ENCODE measurements at places on chromosomes 5 and 9.
A peak's percentile ranks its signal among the peaks of the same experiment; 100 is the strongest.

GRCh38 chr9:6645355-6646292, at the start of gene GLDC:
GLDC (minus strand) TSS chr9:6645729; CDS start chr9:6645499, 230 bp downstream.
- DNase-seq = no peak

DNA sequence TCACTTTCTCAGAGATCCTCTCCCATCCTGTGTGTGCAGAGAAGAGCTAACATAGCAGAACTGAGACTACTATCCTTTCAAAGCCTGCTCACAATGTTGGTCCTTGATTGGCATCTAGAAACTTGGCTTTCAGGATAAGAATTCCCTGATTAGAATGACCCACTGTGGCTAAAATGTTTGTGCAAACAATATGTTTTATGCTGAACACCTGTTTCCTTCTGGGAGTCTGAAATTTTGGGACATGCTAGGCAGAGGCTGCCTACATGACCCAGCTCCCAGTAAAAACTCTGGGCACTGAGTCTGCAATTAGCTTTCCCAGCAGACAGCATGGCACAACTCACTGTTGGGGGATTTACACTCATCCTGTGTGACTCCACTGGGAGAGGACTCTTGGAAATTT, 78.9 kb downstream of the CFAP95 start:
- DNase-seq = no peak

DNA sequence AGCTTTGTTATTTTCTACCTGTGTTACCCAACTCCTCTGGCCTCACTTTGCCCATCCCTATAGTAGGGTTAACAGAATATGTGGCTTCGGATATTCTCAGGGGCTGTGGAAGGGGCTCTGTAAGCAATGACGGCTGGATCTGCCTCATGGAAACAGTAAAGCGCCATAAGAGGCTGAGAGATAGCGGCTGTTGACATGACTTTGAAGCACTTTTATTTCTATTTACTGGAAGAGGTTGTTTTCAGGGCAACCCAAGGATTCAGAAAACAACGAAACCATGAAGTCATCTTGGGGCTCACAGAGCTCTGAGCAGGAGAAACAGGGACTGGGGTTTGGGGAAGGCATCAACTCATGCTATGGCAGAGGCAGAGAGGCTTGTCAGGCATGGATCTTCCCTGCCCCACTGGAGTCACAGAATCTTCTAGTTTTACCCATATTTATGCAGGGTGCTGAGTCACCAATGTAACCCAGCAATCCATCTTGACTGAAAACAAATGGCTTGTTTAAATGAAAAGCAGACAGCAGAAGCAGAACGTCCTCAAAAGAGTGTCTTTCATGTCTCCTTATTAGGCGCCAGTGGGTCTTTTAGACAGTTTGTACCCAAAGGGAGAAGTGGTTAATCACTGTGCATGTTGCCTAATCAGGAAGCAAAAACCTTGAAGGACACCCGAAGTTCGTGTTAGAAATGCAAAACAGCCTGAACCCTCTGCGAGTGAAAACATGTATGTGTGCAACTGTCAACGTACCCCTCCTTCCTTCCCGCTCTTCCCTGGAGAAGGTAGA, 113.0 kb downstream of the COL23A1 start:
- peak; percentile 92 for DNase-seq

DNA sequence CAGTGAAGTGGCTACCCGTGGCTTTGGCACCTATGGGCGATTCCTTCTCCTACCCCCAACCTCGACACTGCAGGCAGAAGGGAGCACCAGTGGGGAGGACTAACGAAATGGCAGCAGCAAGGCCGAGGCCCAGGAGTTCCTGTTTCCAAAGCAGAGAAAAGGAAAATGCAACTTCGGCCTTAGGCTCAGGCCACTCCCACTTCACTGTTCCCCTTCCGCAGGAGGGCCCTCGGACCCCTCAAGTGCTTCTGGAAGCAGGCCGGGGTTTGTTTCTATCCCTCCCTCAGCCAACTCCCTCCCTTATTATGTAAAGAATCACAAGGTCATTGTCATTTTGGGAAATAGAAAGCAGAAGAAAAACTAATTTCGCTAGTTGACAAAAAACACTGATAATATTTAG, 36.4 kb upstream of the NKX2-5 start:
- peak; percentile 29 for DNase-seq

GRCh38 chr5:31598640-31599611, 40.0 kb upstream of the PDZD2 start:
- DNase-seq = no peak

GRCh38 chr5:158897444-158898160, 202.1 kb downstream of the EBF1 start:
- DNase-seq = no peak

GRCh38 chr9:77575785-77576184, 72.3 kb downstream of the GNA14 start:
- DNase-seq = no peak

- DNase-seq = no peak
These were observed 125.9 kb downstream of the SYK start for GRCh38 chr9:90927496-90927895.

- DNase-seq = no peak
These were observed 174.4 kb upstream of the MSX2 start for GRCh38 chr5:174550026-174550425.

DNA sequence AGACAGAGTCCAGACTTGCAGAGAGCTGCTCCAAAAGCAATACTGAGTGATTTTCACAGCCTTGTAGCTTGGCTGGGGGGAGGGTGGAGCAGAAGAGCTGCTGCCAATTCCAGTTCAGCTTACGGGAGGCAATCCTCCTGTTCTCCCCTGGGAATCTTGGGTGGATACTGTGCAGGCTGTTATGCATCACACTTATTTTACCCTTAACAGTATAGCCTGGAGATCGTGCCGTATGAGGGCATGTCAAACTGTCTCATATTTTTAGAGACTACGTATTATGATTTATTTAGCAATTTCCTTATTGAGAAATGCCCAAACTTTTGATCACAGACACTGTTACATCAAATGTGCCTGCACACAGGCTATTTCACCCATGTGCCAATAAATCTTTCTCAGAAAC, 85.2 kb downstream of the BASP1 start:
- DNase-seq = peak; percentile 57

DNA sequence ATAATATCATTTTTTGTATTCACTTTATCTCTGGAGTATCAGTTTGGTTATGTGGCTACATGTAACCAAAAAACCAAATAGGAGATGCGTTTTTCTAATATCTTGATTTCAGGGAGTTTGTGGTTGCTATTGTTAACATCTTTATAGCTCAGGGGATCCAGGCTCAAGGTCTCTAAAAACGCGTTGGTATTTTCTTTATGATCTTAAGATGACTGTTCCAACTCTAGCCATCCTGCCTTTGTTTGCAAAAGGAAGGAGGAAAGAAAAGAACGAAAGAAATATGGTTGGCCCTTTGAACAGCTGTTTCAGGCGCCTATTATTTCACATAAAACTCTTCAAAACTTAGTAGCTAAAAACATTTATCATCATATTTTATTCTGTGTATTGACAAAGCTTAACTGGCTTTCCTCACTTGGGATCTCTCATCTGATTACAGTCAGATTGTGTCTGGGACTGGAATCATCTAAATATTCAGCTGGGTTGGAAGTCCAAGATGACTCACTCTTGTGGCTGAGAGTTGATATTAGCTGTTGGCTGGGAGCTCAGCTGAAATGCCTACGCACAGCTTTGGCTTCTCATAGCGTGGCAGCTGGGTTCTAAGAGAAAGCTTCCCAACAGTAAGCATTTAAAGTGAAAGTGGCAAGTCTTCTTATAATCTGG, 60.1 kb downstream of the FAM174A start:
- no peak for DNase-seq

- DNase-seq = no peak
These were observed 285.1 kb downstream of the SH3GL2 start for GRCh38 chr9:17863924-17864323.

- peak; percentile 32 for DNase-seq
These were observed 214.3 kb downstream of the GNA14 start for GRCh38 chr9:77433675-77434445.

DNA sequence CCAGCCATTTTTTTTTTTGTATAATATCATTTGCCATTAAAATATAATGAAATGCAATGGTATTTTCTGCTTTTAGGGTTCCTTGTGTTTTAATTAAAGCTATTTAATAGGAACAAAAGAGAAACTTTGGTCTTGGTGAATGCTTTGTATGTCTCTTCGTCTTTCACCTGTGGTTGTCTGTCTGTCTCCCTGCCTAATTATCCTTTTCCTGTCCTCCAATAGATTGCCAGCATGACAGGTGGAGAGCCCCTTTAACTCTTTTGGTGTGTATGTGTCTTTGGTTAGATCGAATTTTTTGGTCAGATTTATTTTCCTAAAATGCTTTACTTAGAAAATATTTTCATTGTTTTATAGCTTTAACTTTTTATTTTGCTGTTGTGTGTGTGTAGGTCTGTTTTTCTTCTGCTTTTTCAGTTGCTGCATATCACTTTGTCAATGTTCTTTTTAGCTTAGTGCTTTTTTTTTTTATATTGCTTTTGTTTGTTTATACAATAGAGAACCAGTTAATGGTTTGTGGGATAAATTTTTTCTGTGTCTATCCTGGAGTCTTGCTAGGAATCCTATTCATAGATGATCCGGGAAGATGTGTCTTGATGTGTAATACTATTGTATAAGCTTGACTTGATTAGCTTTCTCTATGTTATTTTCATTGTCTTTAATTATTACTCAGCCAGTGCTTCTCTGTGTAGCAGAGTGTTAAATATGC, 8.6 kb downstream of the CHMP5 start:
- no peak for DNase-seq

DNA sequence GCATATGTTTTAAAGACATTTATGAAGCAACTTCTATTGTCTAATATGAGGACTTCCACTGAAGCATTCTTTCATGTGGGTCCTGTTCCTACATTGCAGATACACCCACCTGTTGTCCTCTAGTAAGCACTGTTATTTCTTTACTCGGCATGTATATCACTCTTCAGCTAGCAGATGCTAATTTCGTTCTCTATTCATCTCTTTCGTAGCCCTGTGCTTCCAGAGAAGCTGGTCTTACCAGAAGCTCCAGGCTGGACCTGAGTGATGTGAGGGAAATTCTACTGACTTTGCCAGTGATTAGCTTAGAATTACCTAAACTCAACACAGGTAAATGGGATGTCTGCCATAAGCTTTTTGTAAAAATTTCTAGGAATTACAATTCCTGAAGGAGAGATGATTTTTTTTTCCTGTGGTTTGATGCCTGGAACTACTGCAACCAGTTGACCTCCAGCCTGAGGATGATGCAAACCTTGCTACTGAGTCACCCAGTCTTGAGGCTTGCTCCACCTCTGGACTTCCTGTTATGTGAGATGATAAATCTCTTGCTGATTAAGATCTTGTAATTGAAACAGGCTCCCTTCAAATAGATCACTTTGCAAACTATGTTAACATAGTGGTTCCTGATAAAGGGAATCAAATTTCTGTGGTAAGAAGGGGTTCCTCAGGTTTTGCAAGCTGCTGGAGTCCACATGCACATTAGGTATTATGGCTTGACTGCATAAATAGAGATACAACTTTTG, 52.2 kb upstream of the SPINK5 start:
- peak; percentile 50 for DNase-seq

DNA sequence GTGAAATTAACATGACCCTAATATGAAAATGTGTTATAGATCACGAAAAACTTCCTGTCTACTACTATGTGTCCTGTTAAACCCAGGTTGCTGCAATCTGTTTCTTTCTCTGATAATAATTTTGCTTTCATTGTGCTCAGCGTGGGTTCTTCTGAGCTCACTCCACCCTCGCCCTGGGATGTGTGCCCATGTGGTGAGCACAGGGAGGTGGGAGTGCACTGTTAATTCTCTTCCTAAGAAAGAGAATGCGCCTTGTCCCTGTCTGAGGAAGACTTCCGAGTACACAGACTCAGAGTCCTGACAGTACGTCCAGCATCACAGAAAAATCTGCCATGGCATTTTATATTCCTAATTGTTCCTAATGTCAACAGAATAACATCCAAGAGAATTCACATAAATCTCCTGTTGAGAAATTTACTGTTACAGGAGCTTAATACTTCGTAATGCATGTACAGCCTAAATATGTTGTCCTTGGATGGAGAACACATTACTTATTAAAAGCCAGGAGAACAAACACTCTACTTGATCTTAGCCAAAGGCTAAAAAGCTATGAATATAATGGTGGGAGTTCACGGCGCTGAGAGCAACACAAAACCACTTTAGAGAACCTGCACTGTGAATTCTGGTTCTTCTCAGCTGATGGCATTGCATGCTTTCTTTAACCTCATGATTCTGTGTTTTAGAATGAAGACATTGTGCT, 102.6 kb downstream of the PDE4D start:
- no peak for DNase-seq

DNA sequence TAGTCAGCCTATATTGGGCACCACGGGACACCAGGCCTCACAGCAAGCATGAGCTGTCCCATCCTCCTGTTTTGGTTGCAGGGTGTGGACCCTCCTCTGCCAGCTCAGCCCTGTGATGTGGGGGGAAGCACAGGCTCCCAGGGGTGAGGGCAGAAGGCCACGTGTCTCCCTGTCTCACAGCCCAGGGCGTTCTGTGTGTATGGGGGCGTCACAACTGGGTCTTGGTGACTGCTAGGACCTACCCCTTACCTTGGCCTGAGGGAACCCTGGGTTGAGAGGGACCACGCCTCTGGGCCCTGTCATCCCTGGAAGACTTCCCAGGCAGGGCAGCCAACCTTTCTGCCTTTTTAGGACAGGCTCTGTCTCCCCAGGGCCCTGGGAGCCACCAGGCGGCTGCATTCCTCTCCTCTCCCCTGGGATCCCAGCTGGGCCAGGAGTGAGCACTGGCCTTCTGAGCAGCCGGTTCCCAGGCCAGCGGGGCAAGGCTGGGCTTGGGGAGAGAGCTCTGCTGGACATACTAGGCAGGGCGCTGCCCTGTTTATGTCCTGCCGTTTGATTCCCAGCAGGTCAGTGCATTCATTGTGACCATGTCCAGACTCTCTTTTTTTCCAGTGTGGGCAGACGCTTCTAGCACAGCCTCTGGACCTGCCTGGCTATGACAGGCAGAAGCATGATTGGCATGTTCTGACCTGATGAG, 97.4 kb downstream of the DAB2IP start:
- no peak for DNase-seq

DNA sequence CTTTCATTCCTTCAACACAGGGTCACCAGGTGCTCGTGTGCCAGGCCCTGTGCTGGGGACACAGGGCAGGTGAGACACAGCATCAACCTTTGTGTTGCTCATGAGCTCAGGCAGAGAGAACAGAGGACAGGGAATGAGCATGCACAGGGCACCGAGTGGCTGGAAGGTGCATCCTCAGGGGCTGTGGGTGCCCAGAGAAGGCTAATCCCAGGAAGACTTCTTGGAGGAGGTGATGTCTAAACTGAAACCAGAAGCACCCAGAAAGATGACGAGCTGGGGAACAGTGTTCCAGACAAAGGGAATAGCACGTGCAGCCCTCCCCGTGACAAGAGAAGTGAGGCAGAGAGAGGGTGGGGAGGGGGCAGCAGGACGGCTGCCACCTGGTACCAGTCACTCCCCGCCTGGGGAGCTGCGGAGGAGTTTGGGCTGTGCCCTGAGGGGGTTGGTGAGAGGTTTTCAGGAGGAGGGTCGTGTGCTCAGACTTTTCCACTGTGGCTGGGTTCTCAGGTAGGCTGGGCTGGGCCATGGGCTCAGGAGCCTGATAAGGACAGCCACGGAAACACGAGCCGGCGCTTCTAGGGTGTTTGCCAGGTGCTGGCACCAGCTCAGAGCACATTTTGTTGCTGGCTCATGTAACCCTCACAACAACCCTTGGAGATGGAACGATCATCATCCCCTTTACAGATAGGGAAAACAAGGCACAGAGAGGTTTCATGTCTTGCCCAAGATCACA, 46.0 kb downstream of the HMCN2 start:
- DNase-seq = no peak

- DNase-seq = no peak
These were observed 1.1 kb downstream of the HTR1A start for GRCh38 chr5:63961125-63961597.

- peak; percentile 86 for DNase-seq
These were observed 679 bp upstream of the KDM4C start for GRCh38 chr9:6757132-6757455.

Measured in CD14-positive monocyte (primary cell).